Psoas muscle (tissue), 8 donors: ENCODE measurements at places on chromosomes 3 and 15. TPM values are rescaled to one million over a fixed set of nuclear protein-coding genes. Genes with fewer than 3 reads are reported as not detected.

DNA sequence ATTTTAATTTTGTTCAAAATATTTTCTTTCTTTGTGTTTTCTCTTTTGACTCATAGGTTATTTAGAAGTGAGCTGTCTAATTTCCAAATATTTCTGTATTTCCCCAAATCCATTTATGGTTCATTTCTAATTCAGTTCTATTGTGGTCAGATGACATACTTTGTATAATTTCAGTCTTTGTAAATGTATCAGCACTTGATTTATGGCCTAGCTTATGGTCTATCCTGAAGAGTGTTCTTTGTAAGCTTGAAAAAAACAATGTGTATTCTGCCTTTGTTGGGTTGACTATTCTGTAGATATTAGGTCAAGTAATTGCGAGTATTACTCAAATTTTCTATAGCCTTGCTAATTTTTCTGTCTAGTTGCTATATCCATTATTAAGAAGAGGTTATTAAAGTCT, 311.2 kb downstream of the OCA2 start:
- DNase-seq, result no peak

The IL5RA gene
- polyA plus RNA-seq, result not detected

GRCh38 chr3:179898024-179898423, 138.7 kb downstream of the PEX5L start:
- no peak for DNase-seq

GRCh38 chr3:135471911-135472310, 493.6 kb upstream of the PPP2R3A start:
- no peak for DNase-seq

The POTEB gene
- not detected for polyA plus RNA-seq

DNA sequence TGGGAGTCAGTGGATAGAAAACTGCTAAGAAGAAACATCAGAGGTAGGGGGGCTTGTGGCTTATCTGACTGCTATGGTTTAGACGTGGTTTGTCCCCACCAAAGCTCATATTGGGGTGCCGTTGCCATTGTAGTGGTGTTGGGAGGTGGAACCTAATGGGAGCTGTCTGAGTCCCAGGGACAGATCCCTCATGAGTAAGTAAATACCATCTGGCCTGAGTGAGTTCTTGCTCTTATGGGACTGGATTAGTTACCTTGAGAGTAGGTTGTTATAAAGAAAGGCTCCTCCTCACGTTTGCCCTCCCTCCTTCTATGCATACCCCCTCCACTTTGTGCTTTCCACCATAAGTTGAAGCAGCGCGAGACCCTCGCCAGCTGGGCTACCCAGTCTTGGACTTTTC, 53.4 kb upstream of the VILL start:
- DNase-seq, result no peak

The SOX14 gene
- not detected for polyA plus RNA-seq

- no peak for DNase-seq
These were observed 133.5 kb downstream of the SNRPN start for GRCh38 chr15:25088261-25088790.

The GADL1 gene
- 0.89 TPM for polyA plus RNA-seq

The GP9 gene
- polyA plus RNA-seq, result 0.21 TPM

DNA sequence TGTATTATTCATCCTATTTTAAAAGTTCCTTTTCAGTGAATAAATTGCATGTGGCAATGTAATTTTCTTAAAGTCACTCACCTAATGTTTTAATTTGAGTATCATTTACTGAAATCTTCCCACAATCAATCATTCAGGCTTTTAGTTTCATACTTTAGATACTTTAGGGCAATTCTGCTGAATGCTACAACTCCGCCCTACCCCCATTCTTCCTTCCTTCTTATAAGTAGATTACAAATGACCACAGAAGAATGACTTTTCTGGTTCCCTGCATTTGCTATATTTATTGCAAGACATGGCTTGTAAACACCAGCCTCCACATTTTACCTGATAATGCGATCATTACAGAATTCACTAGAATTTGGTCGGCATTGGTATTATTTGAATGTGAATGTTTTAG, 1061.9 kb downstream of the FHIT start:
- DNase-seq, result no peak

DNA sequence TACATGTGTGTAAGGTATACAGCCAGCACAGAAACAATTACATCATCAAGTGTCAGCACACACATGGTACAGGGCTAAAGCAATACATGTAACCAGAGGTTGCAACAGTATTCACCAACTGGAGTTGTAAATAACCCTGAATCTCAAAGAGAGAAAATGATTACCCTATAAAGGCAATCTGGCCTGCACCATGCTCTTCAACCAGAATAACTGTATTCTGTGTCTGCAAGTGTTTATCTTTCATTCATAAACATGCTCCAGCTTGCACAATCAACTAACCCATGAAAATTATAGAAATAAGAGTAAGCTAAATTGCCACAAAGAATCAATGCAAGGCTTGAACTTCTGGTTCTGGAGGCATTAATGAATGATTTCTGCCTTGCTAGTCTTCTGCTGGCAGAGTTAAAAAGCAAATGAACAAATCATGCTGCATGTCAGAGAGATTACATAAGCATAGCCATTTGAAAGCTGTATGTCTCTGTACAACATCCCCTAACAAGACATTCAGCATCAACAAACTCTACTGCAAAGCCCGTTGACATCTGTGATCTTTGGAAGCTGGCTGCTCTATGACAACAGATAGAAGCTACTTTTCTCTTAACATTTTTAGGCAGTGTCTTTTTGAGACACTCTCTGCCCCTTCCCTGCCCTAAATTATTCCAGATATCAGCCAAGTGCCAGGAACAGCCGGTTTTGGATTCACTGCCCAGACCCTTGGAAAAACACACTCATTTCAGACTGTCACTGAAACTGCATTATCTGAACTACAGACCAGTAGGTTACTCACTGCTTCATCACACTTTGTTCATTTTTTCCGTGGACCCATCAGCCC, 871.0 kb downstream of the OTOL1 start:
- no peak for DNase-seq

DNA sequence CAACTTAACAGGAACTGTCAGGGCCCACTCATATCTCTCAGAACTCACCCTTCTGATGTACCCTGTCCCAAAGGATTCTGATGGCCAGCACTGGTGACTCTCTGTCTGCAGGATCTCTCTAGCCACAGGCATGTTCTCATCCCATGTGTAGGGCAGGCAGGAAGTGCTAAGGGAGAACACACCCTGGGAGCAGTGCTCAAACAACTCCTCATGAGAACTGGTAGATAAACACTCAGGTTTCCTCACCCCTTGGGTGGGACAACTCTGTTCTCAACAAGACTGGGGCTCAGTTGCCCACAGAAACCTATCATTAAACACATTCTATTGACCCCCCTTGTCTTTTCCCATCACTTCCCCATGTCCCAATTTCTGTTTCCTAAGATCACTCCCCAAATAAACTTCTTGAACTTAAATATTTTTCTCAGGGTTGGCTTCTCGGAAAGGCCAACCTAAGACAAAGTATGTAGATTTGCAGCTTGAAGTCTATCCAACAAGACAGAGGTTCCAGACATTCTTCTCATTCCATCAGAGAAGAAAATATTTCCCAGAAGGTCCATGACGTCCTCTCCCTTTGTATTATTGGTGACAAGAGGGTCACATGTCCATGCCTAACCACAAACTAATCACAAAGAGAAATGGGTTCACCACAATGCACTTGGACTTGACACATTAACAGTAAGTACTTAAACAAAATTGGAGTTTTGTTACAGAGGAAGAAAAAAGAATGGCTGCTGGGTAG, 276.6 kb upstream of the GADL1 start:
- DNase-seq, result no peak

The CHRNA3 gene
- polyA plus RNA-seq, result not detected

The BCHE gene
- polyA plus RNA-seq, result 1.0 TPM

The PPIP5K1 gene
- polyA plus RNA-seq, result 14.2 TPM

The GOLGA8M gene
- 0.05 TPM for polyA plus RNA-seq

GRCh38 chr3:188446766-188447165, 292.8 kb downstream of the LPP start:
- DNase-seq, result no peak

The PPP1R14D gene
- not detected for polyA plus RNA-seq

- DNase-seq, result no peak
These were observed 166.4 kb upstream of the NR2E3 start for GRCh38 chr15:71643918-71644317.

DNA sequence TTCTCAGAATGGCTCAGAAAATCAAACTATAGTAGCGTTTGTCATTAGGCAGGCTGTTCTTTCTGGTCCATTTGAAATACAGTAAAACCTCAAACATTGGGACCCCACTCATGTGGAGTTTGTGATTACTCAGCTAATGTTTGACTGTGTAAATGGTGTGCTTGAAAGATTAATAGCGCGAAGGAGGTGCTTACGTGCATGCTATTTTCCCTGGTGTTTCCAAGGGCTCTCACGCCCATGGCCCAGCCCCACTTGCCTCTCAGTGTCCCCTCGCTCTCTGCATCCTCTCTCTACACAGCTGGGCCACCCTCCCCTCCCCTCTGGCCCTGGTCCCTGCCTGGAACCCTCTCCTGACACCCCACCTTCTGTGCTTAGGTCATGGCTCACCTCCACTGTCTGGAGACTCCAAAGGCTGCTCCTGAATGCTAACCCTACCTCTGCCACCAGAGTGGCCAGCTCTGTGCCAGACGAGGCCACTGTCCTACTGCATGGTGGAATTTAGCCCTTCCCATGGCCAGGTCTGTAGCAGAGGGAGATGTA, 194.2 kb downstream of the PLCL2 start:
- DNase-seq, result no peak

DNA sequence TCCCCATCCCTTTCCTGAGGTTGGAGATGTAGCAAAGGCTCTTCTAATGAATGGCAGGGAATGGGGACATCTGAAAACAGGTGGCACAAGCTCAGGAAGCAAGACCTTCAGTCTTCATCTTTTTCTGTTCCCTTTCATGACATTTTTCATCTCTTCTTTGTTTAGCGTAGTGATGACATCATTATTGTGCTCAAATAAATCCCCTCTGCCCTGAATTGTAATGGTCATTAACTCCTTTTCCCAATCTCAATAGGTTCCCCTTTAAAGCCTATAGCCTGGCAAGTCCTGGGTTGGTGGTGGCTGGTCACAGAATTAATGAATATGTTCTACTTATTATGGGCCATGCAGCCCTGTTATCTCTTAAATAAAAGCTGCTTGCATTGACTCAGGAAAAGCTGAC, 21.4 kb downstream of the TF start:
- no peak for DNase-seq

The ACAN gene
- polyA plus RNA-seq, result 0.69 TPM

The LHFPL4 gene
- not detected for polyA plus RNA-seq

- DNase-seq, result no peak
These were observed 24.5 kb downstream of the SEMA3G start for GRCh38 chr3:52420388-52420787.

- no peak for DNase-seq
These were observed 549.5 kb upstream of the ARRDC4 start for GRCh38 chr15:97410897-97411575.

GRCh38 chr3:66220066-66220465, 735 bp upstream of the SLC25A26 start:
- no peak for DNase-seq

DNA sequence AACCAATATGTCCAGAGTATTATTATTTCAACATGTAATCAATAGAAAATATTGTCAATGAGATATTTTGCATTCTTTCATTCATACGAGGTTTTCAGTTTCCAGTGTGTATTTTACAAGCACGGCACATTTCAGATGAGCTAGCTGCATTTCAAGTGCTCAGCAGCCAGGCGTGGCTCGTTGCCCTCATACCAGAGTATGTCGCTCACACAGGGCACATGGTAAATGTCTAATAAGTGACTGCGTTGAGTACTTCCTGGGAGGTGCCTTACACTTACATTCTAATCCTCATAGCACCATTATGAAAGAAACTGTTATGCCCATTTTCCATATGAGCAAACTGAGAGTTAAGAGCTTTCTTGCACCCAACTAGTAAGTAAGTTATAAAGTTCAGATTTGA, 47.4 kb downstream of the TMEM266 start:
- peak; percentile 79 for DNase-seq

DNA sequence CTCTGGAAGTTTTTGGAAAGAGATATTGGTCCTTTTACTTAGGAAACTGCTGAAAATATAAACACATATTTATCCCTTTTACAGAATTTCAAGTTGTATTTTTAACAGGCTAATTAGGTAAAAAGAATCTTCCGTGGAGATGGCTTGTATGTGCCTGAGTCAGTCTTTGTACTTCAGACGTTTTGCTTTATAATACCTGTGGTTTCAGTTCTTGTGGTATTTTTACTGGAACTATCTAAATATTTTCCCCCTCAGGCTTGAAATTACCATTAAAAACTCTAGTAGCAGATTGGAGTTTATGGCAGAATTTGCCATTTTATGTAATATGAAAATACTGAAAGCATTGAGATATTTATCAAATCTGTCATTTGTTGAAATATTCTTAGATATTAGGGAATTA, 151.6 kb upstream of the CGNL1 start:
- DNase-seq, result no peak

The LRRIQ4 gene
- polyA plus RNA-seq, result not detected

The ZNF501 gene
- 1.6 TPM for polyA plus RNA-seq

DNA sequence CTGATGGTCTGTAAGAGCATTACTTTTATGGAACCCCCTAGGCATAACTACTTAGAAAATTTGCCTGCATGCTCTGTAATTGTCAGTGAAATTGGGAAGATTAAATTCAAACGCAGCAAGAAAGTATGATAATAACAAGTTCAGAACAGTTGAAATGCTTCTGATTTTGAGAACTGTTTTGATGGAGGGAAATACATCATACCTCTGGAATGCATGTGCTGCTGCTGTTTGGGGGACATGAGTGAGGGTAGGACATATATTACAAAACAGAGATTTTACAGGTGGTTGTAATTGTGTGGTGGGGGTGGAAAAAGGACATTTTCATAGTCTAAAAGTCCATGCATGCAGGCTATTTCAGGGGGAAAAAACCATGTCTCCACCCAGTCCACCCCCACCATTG, 135.0 kb upstream of the DPH6 start:
- no peak for DNase-seq

DNA sequence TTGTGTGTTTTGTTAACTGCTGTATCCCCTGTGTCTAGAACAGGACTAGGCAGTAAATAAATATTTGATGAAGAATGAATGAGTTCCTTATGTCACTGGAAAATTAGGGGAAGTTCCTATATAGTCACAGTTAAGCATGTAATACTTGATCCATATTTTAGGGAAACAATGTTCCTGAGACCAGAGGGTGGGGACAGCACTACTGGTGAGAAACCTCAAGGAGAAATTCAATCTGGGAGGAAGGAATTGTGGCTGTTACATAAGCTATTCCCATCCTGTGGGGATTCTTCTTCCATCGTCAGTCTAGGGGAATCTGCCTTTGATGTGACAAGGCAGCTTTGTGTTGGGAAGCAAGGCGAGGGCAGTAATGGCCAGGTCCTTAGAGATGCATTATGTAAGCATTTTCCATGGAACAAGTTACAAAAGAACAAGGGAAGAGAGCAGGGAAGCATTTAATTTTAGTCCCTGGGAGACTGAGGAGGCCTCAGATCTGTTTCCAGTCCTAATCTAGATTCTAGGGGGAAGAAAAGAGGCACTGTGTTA, 219.3 kb upstream of the TTC14 start:
- no peak for DNase-seq

The SHC4 gene
- polyA plus RNA-seq, result 0.36 TPM
